ENCODE measurements at places on chromosomes 3 and 15. TPM values are rescaled to one million over a fixed set of nuclear protein-coding genes. Genes with fewer than 3 reads are reported as not detected.

GRCh38 chr3:194852831-194853508 is 167.3 kb downstream of the FAM43A start:
- H3K27ac ChIP-seq, result no peak overlapping the region
- H3K36me3 ChIP-seq, result no peaks in the 10 kb centered on the region
- H3K4me3 ChIP-seq, result no peak overlapping the region
- DNase-seq, result no peak
- no peaks in the 10 kb centered on the region for H3K4me1 ChIP-seq

DNA sequence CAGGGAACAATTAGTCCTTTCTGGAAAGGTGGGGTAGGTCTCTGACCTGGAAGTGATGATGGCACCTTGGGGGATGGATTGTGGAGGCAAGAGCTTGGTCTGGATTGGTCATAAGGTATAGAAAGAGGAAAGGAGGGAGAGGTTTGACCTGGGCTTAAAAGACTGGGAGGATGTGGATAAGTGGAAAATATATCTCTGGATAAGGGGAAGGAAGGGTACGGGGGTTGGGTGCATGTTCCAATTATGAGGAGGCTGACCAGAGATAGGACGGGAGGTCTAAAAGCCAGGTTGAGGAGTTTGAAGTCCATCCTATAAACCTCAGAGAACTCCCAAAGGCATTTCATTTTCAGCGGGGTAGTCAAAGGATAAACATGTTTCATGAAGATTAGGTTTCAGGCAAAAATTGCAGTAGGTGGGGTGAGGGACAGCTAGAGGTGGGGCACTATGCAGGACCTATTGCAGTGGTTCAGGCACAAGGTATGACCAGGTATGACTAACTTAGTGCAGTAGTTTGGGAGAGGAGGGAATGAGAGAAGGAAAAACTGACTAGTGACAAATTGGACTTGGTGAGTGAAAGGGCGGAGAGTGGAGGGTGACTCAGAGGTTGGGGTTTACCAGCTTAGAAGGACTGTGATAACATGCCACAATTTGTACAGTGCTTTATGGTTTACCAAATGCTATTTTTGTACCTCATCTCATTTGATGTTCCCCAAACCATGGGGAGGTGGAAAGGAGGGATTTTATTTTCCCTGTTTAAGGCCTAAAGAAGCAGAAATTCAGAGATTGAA is 10.7 kb downstream of the PDE8A start:
- no peaks in the 10 kb centered on the region for H3K27me3 ChIP-seq
- peaks cover 8% of the 10 kb centered on the region for H3K4me1 ChIP-seq
- no peak overlapping the region for H3K4me3 ChIP-seq
- no peaks in the 10 kb centered on the region for H3K36me3 ChIP-seq
- H3K27ac ChIP-seq, result no peak overlapping the region

DNA sequence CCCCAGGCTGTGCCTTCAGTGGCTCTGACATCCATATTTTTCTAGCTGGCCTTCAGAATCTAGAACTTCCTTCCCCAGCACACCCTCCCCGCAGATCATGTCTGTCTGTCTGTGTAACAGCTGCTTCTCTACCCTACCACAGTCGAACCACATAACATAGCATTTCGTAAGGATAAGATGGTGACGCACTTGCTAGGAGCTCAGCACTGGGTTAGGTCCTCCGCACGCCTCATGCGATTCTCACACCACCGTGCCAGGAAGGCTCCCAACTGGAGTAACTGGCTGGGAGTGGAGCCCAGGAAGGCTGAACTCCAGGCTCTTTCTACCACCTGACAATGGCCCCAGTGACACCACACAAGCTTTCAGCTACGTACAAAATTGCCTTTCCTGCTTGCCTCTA is 168.6 kb downstream of the STT3B start:
- peaks cover 3% of the 10 kb centered on the region for H3K4me1 ChIP-seq
- H3K27me3 ChIP-seq, result no peaks in the 10 kb centered on the region
- H3K4me3 ChIP-seq, result no peak overlapping the region
- no peaks in the 10 kb centered on the region for H3K36me3 ChIP-seq

DNA sequence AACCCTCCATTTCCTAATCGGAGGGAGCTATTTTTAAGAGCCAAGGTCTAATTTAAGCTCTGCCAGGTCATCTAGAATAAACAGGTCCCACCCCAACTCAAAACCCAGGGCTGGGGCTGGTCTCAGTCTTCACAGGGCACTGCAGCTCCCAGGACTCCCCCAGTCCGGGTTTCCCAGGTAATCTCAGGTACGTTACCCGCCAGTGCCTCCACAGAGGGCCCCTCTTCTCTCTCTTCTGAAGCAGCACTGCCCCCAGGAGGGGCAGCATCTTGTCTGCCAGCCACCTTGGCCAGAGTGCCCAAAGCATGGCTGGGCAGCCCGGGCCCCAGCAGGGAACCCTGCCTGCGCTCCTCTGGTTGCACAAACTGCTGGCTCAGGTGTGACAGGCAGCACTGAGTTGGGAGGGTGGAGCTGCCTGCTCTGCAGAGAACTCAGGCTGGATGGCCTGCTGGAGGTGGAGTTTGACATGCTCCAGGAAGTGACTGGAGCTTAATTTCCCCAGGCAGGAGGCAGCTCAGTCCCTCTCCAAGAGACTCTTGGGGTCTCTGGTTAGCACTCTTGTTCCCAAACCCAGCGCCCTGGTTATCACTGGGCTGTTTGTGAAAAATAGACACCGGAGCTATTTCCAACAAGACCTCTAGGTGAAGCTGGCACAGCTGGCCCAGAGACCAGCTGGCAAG is at the start of gene PLA2G4F:
TSS of gene PLA2G4F (minus strand) at position 394 of the 680 bp plus-strand sequence. CDS start at position 307, 87 bp downstream.
- H3K27me3 ChIP-seq, result peaks cover 5% of the 10 kb centered on the region
- no peak for DNase-seq
- peaks cover 2% of the 10 kb centered on the region for H3K4me1 ChIP-seq
- H3K4me3 ChIP-seq, result no peak within 1 kb of the TSS

- no peaks in the 10 kb centered on the region for H3K27me3 ChIP-seq
- DNase-seq, result no peak
- no peaks in the 10 kb centered on the region for H3K4me1 ChIP-seq
- H3K36me3 ChIP-seq, result no peaks in the 10 kb centered on the region
- H3K4me3 ChIP-seq, result no peak overlapping the region
These were observed 105.7 kb downstream of the CORO2B start for GRCh38 chr15:68684476-68684875.

GRCh38 chr15:63920504-63921175 is 86.9 kb upstream of the HERC1 start:
- no peaks in the 10 kb centered on the region for H3K27me3 ChIP-seq
- no peaks in the 10 kb centered on the region for H3K36me3 ChIP-seq
- H3K4me1 ChIP-seq, result peaks cover 2% of the 10 kb centered on the region
- no peak overlapping the region for H3K4me3 ChIP-seq
- no peak overlapping the region for H3K27ac ChIP-seq
- DNase-seq, result no peak

RTP3 gene
- not detected for total RNA-seq

GALNT15 gene
- 37.7 TPM for total RNA-seq

Measured in fibroblast of lung (primary cell).